ENCODE measurements at places on chromosomes 1 and 21. TPM values are rescaled to one million over a fixed set of nuclear protein-coding genes. Genes with fewer than 3 reads are reported as not detected.

FAM43B gene
- 2.0 TPM for polyA plus RNA-seq

- DNase-seq = no peak
These were observed 27.6 kb upstream of the SARS1 start for GRCh38 chr1:109185990-109186732.

GRCh38 chr1:16615253-16616252 is 2.2 kb upstream of the NBPF1 start:
- no peak for DNase-seq

C1orf116 gene
- polyA plus RNA-seq = 18.4 TPM

DNA sequence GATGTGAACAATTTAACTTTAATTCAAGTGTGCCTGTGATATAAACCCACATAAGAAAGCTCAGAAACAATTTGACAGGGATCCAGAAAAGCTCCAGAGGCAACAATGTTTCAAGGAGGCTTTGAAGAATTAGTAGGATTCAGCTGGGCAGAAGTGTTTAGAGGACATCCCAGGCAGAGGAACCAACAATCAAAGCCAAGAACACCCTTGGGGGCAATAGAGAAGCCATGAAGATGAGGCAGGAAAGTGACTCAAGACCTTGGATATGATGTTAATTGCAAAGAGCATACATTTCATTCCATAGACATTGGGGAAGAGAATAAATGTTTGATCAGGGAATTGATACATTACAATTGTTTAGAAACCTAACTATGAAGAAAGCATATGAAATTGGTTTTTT is 280.3 kb downstream of the LTN1 start:
- DNase-seq = no peak

CBR3 gene
- polyA plus RNA-seq = 1.6 TPM

CNST gene
- 22.8 TPM for polyA plus RNA-seq

STUM gene
- polyA plus RNA-seq = 2.2 TPM

OLFML2B gene
- 13.6 TPM for polyA plus RNA-seq

DNA sequence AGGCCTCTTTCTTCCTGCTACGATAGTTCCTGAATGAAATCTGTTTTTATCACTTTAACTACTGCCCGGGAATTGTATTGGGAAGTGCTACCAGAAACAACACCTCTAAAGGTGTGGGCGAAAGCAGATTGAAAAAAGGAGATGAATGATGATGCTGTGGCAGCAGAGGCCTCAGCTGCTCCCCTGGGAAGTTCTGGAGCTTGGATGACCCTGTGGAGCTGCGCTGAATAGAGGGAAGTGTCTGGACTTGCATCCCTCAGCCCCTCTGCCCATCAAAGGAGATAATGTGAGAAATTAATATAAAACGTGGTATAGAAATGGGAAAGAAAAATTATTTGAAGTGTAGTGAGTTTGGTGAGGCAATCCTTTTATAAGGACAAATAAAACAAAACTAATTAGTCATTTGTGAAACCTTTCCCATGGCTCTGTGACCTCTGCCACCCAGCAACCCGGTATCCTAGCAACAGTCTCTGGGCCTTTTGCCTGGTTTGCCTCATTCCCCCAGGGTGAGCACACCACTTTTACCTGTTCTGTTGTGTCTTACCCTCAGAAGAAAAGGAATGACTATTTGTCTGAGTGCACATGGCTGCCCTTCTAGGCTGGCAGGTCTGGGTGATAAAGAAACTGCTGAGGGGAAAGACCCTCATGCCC is 21.3 kb downstream of the OVAAL start:
- DNase-seq = no peak

DNA sequence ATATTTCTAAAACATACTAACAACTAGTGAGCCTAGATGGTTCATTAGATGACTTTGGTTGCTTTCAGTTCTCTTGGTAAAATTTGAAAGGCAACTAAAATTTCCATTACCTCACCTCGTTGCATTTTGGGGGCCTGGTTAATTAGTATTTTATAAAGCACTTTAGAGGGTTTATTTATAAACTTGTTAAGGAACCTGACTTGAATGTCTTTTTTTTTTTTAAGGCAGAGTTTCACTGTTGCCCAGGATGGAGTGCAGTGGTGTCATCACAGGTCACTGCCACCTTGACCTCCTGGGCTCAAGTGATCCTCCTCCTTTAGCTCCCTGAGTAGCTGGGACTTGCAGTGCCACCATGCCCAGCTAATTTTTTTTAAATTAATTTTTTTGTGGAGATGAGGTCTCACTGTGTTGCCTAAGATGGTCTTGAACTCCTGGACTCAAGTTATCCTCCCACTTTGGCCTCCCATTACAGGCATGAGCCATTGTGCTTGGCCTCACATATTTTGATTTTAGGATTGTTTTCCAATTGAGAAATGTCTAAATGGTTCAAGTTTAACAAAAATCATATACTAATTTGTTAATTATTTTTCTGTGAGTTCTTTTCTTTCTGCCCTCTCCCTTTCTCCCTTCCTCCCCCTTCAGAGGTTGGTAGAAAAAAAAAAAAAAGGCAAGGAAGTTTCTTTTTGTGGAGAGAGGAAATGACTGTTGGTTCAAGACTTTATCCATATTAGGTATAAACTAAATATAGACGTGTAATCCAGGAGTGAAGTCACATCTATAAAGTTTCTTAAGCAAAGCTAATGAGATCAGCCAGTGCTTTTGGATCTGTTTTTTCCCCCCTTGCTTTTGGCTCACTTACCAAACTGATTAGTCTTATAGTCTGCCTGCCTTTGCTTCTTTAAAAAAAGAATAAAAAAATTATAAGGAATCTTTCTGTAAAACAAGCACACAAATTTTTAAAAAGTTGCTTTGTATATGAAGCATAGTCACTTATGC is 24.7 kb downstream of the CLIC4 start:
- no peak for DNase-seq

GRCh38 chr1:165580931-165581871 is 37.4 kb downstream of the LRRC52 start:
- no peak for DNase-seq

- no peak for DNase-seq
These were observed 133.1 kb upstream of the NFIA start for GRCh38 chr1:60949154-60949825.

CLCA2 gene
- polyA plus RNA-seq = not detected

SLC5A9 gene
- polyA plus RNA-seq = 13.0 TPM

DNA sequence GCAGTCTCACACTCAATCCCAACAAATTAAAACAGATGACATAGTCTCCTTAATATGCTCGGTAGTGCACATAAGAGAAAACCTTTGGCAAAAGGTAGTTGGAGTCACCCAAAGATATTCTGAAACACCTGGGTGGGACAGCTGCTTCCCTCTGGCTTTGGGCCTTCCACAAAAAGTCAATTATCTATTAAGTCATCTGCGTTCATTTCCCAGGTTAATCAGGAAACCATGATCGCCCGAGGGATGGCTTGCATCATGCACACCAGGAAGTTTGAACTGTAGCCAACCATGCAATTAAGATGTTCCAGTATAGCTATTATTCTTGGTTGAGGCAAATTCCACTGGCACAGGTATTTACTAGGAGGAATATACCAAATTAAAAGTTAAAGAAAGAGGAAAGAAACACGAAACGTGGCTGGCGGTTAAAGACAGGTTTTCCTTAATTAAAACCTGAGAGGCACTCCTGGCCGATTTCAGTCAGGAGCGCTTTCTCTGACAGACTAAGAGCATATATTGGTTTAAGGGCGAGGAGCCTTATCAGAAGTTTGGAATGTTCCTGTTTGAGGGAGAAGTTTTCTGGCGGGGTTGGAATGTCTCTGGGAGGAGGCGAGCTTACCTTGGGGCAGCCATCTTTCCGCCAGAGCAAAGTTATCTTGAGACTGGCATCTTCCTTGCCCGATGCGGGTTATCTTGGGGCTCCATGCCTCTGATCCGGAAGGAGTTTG is 19.9 kb downstream of the CLDN17 start:
- DNase-seq = no peak

DNA sequence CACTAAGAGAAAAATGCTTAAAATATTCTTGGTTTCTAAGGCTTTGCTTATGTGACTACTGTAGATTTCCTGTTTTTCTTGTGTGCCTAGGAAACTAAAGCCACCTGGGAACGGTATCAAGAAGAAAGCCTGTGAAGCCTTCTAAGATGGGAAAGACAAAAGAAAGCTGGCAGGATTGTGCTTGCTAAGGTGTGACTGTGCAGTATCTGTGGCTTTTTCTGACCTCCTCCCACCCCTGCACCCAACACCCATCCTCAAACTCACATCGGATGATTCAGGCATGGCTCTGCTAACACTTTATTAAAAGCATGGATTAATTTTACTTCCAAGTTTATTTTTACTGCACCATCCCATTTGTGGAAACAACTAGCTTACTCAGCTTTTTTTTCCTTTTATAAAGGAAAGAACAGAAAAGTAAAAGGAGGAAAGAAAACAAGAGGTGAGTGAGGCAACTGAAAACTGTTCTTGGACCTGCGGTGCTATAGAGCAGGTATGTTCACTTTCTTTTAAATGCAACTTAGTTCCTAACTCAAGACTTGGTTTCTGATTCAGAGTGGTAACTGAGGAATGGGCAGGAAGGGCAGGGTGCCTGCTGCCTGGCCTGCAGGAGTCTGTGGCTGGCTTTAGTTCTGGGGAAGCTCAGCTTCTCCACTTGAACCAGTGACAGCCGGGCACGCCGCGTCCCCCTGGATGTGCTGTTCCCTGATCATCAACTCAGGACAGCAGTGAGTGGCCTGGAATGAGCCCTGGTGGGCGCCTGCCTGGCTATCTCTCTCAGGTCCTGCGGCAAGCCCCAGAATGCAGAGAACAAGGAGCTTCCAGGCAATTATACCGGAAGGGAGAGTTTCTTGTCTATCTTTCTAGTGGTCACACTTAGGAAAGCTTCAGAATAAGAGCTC is at the start of gene GBP6:
Gene GBP6 (plus strand): TSS at position 422 of the 899 bp plus-strand sequence. CDS start 4,493 bp downstream, outside the sequence.
- DNase-seq = no peak

- DNase-seq = no peak
These were observed 39.8 kb downstream of the MTR start for GRCh38 chr1:236834876-236835275.

LINGO4 gene
- not detected for polyA plus RNA-seq

DNA sequence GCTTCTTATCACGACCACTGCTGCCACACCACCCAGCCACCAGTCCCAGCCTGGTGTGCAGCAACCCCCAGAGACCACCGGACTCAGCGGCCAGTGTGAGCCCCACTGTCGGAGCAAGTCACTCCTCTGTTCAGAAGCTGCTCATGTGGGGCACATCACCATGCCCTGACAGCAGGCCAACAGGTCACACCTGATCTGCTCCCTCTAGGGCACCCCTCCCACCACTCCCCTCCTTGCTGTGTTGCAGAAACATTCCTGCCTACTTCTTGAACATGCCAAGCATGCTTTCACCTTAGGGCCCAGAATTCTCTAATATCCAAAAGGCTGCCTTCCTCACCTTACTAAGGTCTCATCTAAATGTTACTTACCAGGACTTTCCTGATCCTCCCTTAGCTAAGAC is 146.5 kb downstream of the SLC45A1 start:
- DNase-seq = no peak

DNA sequence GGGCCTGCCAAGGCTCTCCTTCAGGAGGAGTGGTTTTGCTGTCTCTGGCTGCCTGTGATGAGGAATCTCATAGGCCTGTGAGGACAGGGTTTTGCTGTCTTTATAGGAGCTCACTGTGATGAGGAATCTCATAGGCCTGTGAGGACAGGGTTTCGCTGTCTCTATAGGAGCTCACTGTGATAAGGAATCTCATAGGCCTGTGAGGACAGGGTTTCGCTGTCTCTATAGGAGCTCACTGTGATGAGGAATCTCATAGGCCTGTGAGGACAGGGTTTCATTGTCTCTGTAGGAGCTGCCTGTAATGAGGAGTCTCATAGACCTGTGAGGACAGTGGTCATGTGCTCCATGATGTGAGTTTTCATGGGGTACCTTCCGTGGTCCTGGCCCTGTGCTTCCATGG is 29.0 kb downstream of the CLIC6 start:
- no peak for DNase-seq

DNA sequence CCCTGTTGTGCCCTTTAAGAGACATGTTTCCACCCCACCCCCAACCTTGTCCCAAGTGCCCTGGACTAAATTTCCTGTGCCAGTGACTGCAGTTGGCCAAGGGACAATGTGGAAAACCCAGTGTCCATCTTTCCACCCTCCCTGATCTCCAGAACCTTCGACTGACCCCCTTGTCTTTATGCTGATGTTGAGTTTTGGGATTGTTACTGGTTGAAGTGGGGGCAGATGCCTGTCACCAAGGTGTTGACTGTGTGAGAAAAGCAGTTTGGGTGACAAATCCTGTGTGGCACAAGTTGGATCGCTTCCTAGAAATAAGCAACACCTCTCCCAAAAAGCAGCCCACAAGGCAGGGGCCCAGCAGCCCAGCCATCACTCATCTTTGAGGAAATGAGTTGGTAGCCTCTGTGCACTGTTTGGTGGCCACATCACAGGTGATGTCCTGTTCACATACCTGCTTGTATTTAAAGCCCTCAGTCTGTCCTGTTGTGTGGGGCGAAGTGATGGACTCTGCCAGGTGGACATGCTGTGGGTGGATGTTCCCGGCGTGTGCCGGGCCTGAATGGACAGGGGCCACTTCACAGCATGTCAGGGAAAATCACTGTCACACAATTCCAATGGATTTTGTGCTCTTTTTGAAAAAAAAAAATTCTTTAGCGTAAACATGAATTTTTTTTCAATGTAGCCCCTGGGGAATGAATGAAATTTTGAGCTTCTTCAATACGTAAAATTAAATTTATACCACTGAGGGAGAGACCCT is 6.6 kb upstream of the MIIP start:
- DNase-seq = no peak

GRCh38 chr1:230301822-230302221 is 124.3 kb downstream of the PGBD5 start:
- no peak for DNase-seq

DNA sequence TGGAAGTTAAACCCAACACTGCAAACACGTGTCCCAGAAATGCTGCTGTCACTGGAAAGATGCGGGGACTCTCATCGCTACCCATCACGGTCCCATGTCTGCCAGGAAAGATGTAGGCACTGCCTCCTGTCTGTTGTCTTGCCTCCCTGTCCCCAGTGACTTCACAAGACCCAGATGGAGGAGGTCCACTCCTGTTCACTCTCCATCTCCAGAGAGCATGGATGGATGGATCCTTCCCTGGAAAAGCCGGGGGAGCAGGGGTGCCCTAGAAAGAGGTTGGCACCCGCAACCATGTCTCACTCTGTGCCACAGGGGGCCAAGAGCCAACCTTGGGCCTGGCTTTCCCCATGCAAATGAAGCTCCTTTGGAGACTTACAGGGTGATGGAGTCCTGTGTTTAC is 135.5 kb downstream of the GLIS1 start:
- no peak for DNase-seq

LHX8 gene
- not detected for polyA plus RNA-seq

GRCh38 chr1:232179896-232180778 is 449.8 kb downstream of the SIPA1L2 start:
- DNase-seq = no peak

FAM72B gene
- polyA plus RNA-seq = 4.8 TPM

WLS gene
- 131 TPM for polyA plus RNA-seq

AKR7A3 gene
- polyA plus RNA-seq = 3.0 TPM

- DNase-seq = no peak
These were observed 14.6 kb upstream of the PADI1 start for GRCh38 chr1:17190010-17190995.

FCGR3B gene
- 0.72 TPM for polyA plus RNA-seq

DNA sequence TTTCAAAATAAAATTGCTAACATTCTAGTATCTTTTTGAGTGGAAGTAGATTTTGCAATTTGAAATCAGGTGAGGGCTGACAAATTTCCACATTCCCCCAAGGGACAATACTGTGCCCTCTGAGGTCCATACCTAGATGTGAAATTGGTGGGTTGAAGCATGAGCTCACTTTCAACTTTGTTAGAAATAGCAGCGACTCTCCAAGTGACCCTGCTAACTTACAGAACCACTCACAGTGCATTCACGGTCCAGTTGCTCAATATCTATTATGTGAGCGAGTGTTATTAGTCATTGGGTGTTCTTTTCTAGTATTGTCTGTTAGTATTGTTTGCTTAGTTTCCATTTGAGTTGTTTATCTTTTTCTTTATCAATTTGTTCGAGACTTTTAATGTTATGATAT is 53.6 kb upstream of the ASB17 start:
- no peak for DNase-seq
